Activated CD8-positive, alpha-beta T cell treated with anti-CD3 and anti-CD28 coated beads for 36 hours (primary cell): ENCODE measurements at places on chromosomes 3 and 15. TPM values are rescaled to one million over a fixed set of nuclear protein-coding genes. Genes with fewer than 3 reads are reported as not detected.

- no peaks in the 10 kb centered on the region for H3K27me3 ChIP-seq
- no peak overlapping the region for H3K27ac ChIP-seq
- peaks cover 9% of the 10 kb centered on the region for H3K36me3 ChIP-seq
- no peak for DNase-seq
Measured at GRCh38 chr3:107740992-107741896, 218.5 kb downstream of the BBX start.

GRCh38 chr15:40424483-40425115, 16.2 kb upstream of the BAHD1 start:
- H3K27me3 ChIP-seq, result no peaks in the 10 kb centered on the region
- H3K36me3 ChIP-seq, result no peaks in the 10 kb centered on the region
- no peak overlapping the region for H3K4me3 ChIP-seq
- peaks cover 5% of the 10 kb centered on the region for H3K4me1 ChIP-seq
- no peak overlapping the region for H3K27ac ChIP-seq

DNA sequence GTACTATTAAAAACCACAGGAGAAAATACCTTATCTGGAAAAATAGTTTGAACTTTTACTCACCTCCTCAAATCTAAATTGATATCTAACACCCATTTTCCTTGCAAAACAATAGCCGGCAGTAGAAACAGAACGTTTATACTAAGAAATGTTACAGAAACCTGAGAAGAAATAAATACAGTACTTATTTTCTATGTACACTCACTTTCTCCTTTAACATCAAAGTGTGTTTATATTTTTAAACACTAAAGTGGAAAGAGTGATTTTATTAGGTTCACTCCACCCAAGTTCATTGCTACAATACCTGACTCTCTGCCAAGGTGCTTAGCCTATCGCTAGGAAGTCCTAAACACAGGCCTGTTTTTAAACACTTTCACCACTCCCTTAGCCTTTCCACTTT, 87.8 kb upstream of the TJP1 start:
- H3K36me3 ChIP-seq, result no peaks in the 10 kb centered on the region
- H3K27me3 ChIP-seq, result peaks cover 15% of the 10 kb centered on the region
- DNase-seq, result no peak
- no peak overlapping the region for H3K27ac ChIP-seq

GRCh38 chr3:130933801-130934345, 40.0 kb downstream of the ATP2C1 start:
- no peak overlapping the region for H3K4me3 ChIP-seq
- no peak overlapping the region for H3K27ac ChIP-seq
- no peak for DNase-seq
- H3K27me3 ChIP-seq, result no peaks in the 10 kb centered on the region

GRCh38 chr3:105458518-105459215, 92.0 kb downstream of the ALCAM start:
- H3K4me1 ChIP-seq, result no peaks in the 10 kb centered on the region
- H3K4me3 ChIP-seq, result no peak overlapping the region
- H3K36me3 ChIP-seq, result no peaks in the 10 kb centered on the region
- no peak overlapping the region for H3K27ac ChIP-seq
- H3K27me3 ChIP-seq, result no peaks in the 10 kb centered on the region
- no peak for DNase-seq

GRCh38 chr3:110165753-110166152, 828.4 kb upstream of the DPPA4 start:
- H3K4me1 ChIP-seq, result no peaks in the 10 kb centered on the region
- H3K27me3 ChIP-seq, result no peaks in the 10 kb centered on the region
- DNase-seq, result no peak
- no peak overlapping the region for H3K4me3 ChIP-seq
- H3K36me3 ChIP-seq, result no peaks in the 10 kb centered on the region

DNA sequence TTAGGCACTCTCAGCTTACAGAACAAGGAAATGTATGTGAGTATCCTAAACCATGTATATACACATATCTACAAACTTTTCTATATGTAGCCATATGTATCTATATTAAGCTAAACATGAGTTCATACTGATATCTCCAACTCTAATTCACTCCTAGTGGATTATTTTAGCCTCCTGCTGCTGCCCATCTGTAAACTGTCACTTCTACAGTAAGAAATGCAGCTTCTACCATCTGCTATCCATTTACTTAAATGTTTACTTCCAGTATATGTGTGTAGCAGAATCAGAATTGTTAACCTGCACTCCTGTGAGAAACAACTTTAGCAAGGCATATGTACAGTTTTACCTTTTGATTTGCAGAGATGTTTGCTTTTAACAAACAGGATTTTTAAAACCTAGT, 478.5 kb upstream of the CBLB start:
- no peak overlapping the region for H3K4me3 ChIP-seq
- H3K27me3 ChIP-seq, result no peaks in the 10 kb centered on the region
- H3K36me3 ChIP-seq, result no peaks in the 10 kb centered on the region
- no peak for DNase-seq

GRCh38 chr3:112017091-112017490, 17.4 kb upstream of the TMPRSS7 start:
- no peak overlapping the region for H3K27ac ChIP-seq
- no peak overlapping the region for H3K4me3 ChIP-seq
- H3K36me3 ChIP-seq, result no peaks in the 10 kb centered on the region

DNA sequence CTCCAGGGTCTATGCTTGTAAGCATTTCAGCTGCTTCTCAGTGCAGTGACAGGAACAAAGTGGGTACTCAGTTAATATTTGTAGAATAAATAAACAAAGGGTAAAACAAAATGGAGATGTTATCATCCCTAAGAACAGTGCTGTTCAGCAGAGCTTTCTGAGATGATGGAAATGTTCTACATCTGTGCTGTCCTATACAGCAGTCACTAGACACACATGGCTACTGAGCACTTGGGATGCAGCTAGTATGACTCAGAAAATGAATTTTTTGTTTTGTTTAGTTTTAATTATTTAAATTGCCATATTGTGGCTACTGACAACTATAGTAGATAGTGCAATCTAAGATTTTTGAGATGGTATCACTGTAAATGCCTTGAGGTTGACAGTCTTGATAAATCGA, 283.8 kb upstream of the ADAMTS9 start:
- DNase-seq, result no peak
- no peaks in the 10 kb centered on the region for H3K36me3 ChIP-seq
- no peaks in the 10 kb centered on the region for H3K27me3 ChIP-seq
- no peak overlapping the region for H3K4me3 ChIP-seq
- H3K4me1 ChIP-seq, result no peaks in the 10 kb centered on the region
- H3K27ac ChIP-seq, result no peak overlapping the region

DNA sequence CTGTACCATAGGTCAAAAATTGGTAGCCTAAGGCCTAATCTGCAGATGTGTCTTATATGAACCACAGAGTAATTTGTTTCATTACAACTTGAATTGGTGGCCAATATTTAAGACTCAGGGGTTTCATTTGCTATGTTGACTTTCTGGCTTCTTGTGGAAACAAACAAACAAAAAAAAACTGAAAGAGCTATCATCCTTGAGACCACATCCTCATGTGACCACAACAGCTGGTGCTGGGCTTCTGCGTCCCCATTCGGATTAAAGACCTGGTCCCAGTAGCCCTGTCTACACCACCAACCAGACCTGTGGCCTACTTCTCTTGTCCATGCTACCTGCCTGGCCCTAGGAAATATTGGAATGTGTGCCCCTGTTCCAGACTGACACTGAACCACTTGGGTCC, 61.7 kb downstream of the STRIT1 start:
- H3K4me3 ChIP-seq, result no peak overlapping the region
- no peak for DNase-seq
- H3K27me3 ChIP-seq, result no peaks in the 10 kb centered on the region
- H3K36me3 ChIP-seq, result no peaks in the 10 kb centered on the region

DNA sequence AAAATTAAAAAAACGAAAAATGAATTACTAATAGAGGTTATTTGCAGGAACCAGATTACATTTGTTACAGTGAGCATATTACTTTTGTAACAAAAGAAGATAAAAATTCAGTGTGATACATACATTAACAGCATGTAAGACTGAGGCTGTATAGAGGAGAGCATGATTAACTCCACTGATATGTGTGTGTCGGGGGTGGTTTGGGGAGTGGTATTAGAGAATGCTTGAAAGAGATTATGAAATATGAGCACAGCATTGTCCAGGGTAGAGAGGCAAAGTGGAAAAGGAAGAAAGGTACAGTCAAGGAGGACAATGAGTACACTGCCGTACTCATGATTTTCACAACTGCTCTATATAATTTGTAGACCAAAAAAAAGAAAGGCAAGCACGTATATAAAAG, 62.9 kb upstream of the LRRFIP2 start:
- no peaks in the 10 kb centered on the region for H3K27me3 ChIP-seq
- no peak overlapping the region for H3K4me3 ChIP-seq
- no peak overlapping the region for H3K27ac ChIP-seq
- H3K36me3 ChIP-seq, result no peaks in the 10 kb centered on the region
- peaks cover 2% of the 10 kb centered on the region for H3K4me1 ChIP-seq
- no peak for DNase-seq

DNA sequence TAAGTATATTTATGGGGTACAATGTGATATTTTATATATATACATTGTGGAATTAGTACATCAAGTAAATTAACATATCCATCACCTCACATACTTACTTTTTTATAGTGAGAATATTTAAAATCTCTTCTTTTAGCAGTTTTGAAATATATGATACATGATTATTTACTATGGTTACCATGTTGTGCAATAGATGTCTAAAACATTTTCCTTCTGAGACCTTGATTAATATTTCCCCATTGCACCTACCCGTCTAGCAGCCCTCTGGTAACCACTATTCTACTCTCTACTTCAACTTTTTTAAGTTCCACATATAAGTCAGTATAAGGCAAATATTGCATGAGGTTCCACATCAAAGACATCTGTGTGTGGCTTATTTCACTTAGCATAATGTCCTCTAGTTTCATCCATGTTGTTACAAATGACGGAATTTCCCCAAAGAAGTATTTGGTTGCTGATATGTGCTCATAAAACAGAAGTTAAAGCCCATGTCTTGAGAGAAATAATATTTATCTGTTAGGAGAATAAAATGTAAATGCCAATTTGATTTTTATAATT, 29.6 kb upstream of the NFKBIZ start:
- peak overlapping the region; percentile 63 for H3K27ac ChIP-seq
- no peaks in the 10 kb centered on the region for H3K27me3 ChIP-seq
- H3K4me3 ChIP-seq, result no peak overlapping the region
- peaks cover 51% of the 10 kb centered on the region for H3K4me1 ChIP-seq
- DNase-seq, result no peak
- peaks cover 47% of the 10 kb centered on the region for H3K36me3 ChIP-seq

- H3K36me3 ChIP-seq, result no peaks in the 10 kb centered on the region
- no peak overlapping the region for H3K4me3 ChIP-seq
- H3K4me1 ChIP-seq, result peaks cover 15% of the 10 kb centered on the region
- DNase-seq, result no peak
- H3K27me3 ChIP-seq, result peaks cover 19% of the 10 kb centered on the region
Measured at GRCh38 chr15:48946074-48946839, 17.5 kb downstream of the SHC4 start.

DNA sequence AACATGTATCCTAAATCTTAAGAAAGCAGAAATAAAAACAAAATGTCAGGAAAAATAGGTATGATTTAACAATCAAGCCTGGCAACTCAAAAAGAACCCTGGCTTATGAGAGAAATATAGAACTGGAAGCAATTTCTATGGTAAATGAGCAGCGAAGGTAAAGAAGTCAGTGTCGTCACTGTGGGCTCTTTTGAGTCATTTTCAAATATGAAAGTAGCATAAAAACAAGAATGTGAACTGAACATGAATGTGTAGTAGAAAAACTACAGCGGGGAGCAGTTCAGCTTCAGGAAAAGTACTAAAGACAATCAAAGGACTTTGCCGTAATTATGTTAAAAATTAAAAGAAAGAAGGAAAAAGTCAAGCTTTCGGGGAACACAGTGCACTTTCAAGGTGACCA, 17.5 kb downstream of the LSG1 start:
- peak overlapping the region; percentile 73 for H3K27ac ChIP-seq
- no peaks in the 10 kb centered on the region for H3K27me3 ChIP-seq
- H3K4me3 ChIP-seq, result no peak overlapping the region
- peaks cover 69% of the 10 kb centered on the region for H3K36me3 ChIP-seq

- no peak overlapping the region for H3K4me3 ChIP-seq
- no peaks in the 10 kb centered on the region for H3K27me3 ChIP-seq
- peaks cover 6% of the 10 kb centered on the region for H3K4me1 ChIP-seq
- no peak overlapping the region for H3K27ac ChIP-seq
Measured at GRCh38 chr3:18216996-18217395, 208.1 kb downstream of the SATB1 start.

DNA sequence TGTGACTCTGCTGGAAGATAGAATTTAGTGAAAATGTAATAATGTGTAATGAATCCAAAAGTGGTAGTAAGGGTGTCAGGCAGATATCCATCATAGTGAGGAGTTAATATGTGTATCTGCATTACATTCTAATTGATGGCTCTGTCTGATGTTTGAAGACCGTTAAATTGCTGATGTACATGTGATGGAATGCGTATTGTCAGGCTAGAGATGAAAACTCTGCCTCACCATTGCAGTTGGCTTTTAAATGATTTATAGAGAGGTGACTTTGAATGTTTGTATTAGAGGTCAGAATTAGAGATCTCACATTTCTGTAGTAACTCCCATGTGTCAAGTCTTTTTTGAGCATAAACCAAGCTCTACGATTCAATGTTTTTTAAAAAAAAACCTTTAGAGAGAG, 234.6 kb downstream of the NAALADL2 start:
- no peaks in the 10 kb centered on the region for H3K36me3 ChIP-seq
- H3K27ac ChIP-seq, result no peak overlapping the region
- H3K27me3 ChIP-seq, result no peaks in the 10 kb centered on the region
- H3K4me3 ChIP-seq, result no peak overlapping the region

DNA sequence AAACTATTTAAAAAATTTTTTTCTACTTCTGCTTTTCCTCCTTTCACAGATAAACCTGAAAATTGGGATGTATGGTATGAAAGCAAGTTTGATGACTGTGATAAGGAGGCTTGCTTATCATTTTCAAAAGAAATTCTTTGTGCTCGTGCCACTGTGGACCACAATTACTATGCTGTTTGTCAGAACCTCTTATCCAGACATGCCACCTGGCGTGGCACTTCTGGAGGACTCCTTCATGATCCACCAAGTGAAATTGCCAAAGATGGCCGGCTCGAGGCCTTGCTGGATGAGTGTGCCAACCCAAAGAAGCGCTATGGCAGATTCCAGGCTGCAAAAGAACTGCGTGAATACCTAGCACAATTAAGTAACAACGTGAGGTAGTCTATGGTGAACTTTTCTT, 17.8 kb downstream of the DIPK2A start:
- DNase-seq, result no peak
- H3K36me3 ChIP-seq, result peaks cover 17% of the 10 kb centered on the region

DNA sequence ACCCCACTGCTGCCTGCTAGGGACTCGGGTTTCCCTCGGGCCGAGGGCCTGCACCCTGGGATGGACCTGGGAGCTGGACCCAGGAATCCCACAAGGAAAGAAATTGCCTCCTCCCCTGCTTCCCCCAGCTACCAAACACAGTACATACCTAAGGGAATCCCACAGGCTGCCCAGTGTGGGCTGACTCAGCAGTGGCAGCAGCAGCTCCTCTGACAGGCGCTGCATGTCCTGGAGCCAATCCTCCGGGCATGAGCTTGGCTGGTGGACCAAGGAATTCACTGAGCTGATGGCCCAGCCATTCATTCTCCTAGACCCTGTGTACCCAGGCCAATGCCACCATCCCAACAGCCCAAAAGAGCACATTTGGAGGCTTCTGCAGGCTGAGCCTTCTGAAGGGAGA, 9.5 kb upstream of the LTK start:
- H3K27me3 ChIP-seq, result no peaks in the 10 kb centered on the region
- H3K4me3 ChIP-seq, result no peak overlapping the region
- H3K4me1 ChIP-seq, result no peaks in the 10 kb centered on the region
- no peak for DNase-seq
- peaks cover 22% of the 10 kb centered on the region for H3K36me3 ChIP-seq
- no peak overlapping the region for H3K27ac ChIP-seq

Gene GOLGA6A
- total RNA-seq, result not detected

Gene ZNF660
- 1.0 TPM for total RNA-seq

Gene GOLGA6B
- total RNA-seq, result not detected

Gene POPDC2
- 1.3 TPM for total RNA-seq

Gene HTR3E
- not detected for total RNA-seq

Gene DUOXA1
- not detected for total RNA-seq

Gene CA12
- total RNA-seq, result 0.58 TPM
